ENCODE measurements at places on chromosomes 1 and 21.

GRCh38 chr1:204971517-204972336, 71.3 kb upstream of the CNTN2 start:
- DNase-seq = no peak

- DNase-seq = no peak
Observed at GRCh38 chr1:6795661-6796060, 10.4 kb downstream of the CAMTA1 start.

GRCh38 chr1:113103048-113103447, 30.1 kb downstream of the LRIG2 start:
- no peak for DNase-seq

DNA sequence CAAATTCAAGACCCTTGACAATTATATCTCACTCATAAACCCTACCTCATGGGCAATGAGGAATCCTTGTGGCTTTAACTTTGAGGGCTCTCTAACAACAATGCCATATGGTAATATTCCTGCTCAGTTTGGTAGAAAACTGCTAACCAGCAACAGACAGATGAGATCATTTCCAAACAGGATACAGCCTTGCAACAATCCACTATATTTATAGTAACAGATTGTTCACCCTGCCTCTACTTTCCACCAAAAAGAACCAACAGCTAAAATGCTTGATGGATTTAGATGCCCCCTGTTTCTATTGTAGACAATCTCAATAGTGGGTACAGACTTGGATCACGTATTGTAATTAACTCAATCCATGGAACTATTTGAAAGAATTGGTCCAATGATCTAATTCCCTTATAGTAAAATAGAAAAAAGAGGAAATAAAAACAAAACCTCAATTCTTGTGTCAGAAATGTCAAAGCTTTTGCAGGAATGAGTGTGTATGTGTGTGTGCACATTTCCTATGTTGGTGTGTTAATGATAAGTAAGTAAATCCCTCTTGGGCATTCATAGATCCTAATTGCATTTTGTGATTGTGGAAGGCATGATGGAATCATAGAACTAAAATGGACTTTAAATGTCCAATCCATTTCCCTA, 100.0 kb upstream of the EDEM3 start:
- peak; percentile 7 for DNase-seq

DNA sequence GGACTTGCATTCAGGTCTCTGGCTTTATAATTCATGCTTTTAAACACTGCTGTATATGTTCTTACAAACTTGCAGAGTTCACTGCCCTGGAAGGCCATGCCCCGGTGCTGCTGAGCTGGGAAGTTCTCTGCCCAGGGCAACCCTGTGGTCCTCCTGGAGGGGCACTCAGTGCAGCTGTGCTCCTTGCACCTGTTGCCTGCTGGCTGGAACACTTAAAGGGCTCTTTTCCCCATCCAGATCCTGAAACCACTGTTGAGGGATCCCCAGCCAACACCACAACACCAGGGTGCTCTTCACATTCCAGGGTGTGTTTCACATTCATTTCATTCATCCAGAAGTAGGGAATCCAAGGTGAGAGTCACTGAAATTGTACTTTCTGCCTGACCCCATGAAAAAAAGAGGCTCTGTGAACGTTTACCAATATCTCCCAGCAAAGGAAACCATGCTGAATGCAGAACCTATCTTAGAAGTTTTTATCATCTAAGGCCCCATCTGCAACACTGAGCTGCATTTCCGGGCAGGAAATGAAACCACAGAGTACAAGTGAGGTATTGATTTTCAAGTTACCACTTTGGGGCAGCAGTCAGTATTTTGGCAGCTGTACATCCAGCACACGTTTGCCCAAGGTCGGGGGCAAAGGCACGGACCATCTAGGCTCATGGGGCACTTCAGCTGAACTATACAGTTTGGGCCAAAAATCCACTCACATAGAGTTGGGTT, 16.4 kb upstream of the KIAA0040 start:
- no peak for DNase-seq

GRCh38 chr1:245582026-245582425, 427.2 kb downstream of the KIF26B start:
- no peak for DNase-seq

- no peak for DNase-seq
Observed at GRCh38 chr21:34936371-34936789, 112.7 kb downstream of the RUNX1 start.

- DNase-seq = peak; percentile 90
Observed at GRCh38 chr1:9825093-9826074, 1.6 kb upstream of the CLSTN1 start.

Measured in kidney epithelial cell (primary cell).